ENCODE measurements at places on chromosomes 11 and 22.

DNA sequence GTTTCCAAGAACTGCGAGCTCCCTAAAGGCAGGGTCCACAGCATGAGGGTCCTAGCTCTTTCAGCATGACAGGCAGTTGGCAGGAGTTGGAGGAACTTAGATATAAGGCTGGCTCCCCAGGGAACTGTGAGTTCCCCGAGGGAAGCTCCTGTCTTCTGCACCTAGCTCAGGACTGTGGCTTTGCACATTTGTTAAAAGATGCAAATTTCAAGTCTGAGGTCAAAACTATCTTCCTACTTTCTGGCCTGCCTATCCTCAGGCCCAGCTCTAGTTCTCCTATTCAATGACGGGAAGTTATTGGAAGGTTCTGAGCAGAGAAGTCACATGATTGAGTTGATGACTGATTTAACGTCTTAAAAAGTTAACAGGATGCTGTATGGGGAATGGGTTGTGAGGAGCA is 11.7 kb upstream of the UCP3 start:
- no peak for DNase-seq

- no peak for DNase-seq
Observed at GRCh38 chr11:18490736-18491485, 35.3 kb downstream of the LDHAL6A start.

- DNase-seq, result peak; percentile 16
Observed at GRCh38 chr22:19060356-19061009, 61.7 kb downstream of the DGCR2 start.

DNA sequence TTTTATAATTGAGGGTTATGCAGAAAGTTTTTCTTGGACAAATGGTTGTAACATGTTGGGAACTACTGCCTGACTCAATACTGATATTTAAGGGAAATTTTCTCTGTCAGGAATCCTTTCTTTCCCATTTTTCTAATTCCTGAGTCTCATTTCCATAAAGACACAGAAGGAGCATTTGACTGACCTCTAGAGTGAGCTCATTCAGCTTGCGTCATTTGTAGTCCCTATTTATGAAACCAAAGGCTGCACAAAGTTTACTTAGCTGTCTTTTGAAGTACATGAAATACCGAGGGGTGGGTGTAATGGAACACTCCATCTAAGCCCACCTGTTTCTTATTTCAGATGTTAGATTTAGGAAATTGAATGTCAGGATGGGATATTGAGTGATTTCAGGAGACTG is 359.5 kb upstream of the C11orf87 start:
- no peak for DNase-seq

DNA sequence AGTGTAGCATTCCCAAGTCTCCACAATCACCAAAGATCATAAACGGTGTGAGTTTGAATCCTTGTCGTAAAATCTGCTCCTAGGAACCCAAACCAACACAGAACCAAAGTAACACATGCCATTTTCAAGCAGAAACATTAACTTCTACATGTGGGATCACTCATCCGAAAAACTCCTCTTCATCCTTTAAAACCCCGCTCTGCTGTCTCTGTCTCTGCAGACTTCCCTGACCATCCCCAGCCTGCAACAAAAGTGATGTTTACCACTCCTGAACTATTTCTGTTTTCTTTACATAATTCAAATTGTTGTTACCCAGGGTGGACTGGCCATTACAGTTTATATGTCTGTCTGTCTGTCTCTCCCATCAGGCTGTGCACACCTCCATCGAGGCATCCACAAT is 54.0 kb downstream of the SLC1A2 start:
- no peak for DNase-seq

DNA sequence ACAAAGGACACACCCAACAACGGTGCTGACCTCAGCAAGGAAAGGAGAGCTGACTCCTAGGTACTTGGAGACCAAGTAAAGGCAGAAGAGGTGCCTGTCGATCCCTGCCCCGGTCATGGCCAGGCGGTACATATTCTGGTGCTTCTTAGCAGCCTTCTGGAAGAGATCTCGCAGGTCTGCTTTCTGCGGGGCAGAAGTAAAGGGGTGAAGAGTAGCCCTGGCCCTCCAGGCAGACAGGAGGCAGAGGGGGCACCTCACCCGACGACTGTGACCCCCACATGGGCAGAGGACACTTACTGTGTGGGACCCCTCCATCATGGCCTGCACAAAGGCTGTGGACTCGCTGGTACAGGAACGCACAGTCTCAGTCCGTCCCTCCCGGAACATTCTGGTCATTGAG is 7.4 kb downstream of the CPT1B start:
- no peak for DNase-seq

DNA sequence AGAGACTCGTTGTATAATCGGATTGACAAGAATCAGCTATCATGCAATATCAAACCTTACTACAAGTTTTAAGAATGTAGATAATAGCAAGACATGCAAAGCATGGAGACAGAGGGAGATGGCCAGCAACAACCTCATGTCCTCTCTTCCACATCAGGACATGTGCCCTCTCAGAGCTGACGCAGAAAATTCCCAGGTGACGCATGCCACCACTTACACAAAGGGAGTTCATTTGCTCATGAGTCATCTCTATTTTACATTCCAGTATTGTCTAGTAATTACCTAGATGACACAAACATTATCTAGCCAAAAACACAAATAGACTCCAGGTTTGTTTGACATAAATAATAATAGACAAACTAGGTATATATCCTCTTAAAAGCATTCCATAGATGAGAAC is 38.1 kb upstream of the OPCML start:
- no peak for DNase-seq

- DNase-seq, result peak; percentile 57
Observed at GRCh38 chr11:121451178-121451985, 732 bp upstream of the SORL1 start.

DNA sequence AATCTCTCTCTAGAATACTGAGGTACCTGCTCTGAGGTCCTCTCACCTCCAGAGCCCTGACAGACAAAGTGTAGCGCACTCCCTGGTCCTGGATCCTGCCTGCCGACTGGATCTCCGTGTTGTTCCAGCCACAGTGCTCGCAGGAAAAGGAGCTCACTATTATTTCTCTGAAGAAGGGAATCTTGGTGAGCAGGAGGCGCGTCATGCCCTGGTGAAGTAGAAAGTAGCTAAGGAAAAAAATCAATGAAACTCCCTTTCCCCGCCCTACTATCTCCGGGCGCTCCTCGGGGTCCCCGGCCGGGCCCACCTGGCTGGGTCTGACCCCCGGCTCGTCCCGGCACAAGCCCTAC is 412 bp downstream of the ZPR1 start:
- no peak for DNase-seq

DNA sequence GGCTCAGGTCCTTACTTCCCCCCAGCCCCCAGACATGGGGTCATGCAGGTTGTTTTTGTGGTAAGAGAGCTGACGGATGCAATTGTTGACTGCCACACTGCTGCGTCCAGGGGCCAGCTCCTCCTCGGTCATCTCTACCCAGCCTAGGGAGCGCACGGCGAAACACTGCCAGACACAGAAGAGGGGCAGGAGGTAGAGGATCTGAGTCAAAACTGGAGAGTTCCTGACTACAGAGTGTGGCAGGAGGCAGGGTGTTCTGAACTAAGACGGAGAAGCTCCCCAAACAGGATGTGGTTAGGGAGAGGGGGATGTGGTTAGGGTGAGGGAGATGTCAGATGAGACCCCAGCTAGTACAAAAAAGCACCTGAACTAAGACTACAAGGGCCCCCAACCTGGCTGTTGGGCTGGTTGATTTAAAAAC is 12.3 kb downstream of the SMPD1 start:
- DNase-seq, result peak; percentile 75

GRCh38 chr22:49992921-49993648 is 19.5 kb downstream of the IL17REL start:
- DNase-seq, result peak; percentile 80

GRCh38 chr11:288478-289397 is at the start of gene PGGHG:
Gene PGGHG (plus strand): TSS chr11:289126. CDS start chr11:289817, 691 bp downstream.
- peak; percentile 68 for DNase-seq

- no peak for DNase-seq
Observed at GRCh38 chr11:111435046-111435698, 56.1 kb upstream of the POU2AF1 start.

GRCh38 chr22:44030702-44031082 is 6.6 kb downstream of the PARVB start:
- DNase-seq, result no peak

Measured in stimulated activated CD8-positive, alpha-beta memory T cell treated with anti-CD3 and anti-CD28 coated beads, Interleukin-4, amount 100 ng/mL, for 48 hours (primary cell).